ENCODE measurements at places on chromosomes 1 and 21.

- DNase-seq = no peak
Measured at GRCh38 chr1:225733254-225733653, 44.4 kb upstream of the SRP9 start.

GRCh38 chr1:54310439-54311328 is 95.5 kb downstream of the SSBP3 start:
- no peak for DNase-seq

DNA sequence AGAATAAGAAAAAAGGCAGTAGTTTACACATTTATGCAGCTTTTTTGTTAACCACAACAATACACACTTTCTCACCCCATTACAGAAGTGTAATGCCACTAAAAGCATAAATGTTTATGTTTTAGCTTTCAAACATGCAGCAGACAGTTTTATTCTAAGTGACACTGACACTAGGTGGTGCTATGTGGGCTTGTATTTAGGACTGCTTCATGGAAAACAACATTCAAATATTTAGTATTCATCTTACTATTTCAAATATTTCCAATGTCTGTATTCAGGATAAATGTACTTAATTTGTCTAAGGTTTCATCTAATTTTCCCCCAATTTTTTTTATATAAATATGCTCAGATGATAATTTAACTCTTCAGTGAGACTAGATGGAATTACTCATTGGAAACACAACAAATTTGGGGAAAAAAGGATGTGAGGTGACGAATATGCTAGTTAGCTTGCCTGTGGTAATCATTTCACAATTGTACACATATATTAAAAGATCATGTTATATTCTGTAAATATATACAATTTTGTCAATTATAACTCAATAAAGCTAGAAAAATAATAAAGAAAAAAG is 71.4 kb downstream of the USP1 start:
- no peak for DNase-seq

DNA sequence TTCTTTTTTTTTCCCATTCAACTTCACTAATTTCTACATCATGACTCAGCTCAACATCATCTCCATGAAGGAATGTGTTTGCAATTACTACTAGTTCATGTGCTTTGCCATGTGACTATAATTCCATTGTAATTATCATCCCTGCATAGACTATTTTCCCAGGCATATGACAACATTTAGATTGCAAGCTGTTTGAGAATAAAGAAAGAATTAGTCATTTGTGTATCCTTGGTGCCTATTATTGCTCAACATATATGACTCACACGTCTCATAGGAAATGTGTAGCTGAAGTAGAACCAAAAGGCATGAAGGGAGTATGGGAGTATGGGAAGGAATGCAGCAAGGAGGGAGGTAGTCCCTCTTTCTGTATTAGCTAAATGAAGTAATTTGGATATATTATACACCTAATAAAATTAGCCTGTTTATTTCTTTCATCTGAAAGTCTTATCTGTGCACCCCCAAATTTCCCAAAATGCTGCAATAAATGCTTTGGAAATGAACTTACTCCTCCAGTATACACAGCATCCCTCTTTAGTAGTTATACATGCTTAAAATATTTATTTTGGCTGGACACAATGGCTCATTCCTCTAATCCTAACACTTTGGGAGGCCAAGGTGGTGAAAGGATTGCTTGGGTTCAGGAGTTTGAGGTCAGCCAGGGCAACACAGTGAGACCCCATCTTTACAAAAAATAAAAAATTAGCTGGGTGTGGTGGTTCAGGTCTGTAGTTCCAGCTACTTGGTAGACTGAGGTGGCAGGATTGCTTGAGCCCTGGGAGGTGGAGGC is 316.9 kb upstream of the ADGRL4 start:
- DNase-seq = no peak

GRCh38 chr1:107181253-107181969 is 40.6 kb downstream of the NTNG1 start:
- no peak for DNase-seq

DNA sequence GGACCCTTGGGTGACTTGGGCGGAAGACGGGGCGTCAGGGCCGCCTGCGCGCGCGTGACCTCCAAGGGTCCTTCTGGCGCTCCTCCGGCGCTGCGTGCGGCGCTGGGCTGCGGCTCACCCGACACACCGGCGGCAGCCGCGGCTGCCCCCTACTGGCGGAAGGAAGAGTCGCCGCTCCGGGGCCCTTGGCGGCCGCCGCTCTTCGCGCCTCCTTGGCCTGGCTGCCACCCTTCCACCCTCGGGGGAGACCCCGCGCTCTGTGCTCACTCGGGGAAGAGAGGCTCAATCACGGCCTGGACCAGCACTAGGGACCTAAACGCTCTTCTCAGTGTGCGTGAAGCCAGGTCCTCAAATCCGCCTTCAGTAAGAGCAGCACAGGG is 89.7 kb downstream of the DMRTA2 start:
- DNase-seq = peak; percentile 79

- DNase-seq = peak; percentile 91
Measured at GRCh38 chr1:151372058-151372934, at the start of gene SELENBP1. TSS of gene SELENBP1 (minus strand) at chr1:151372705. CDS start at chr1:151372641, 64 bp downstream.

GRCh38 chr21:43317254-43317748 is 109.6 kb downstream of the SIK1 start:
- no peak for DNase-seq

GRCh38 chr1:160431006-160431405 is 30.6 kb downstream of the VANGL2 start:
- no peak for DNase-seq

DNA sequence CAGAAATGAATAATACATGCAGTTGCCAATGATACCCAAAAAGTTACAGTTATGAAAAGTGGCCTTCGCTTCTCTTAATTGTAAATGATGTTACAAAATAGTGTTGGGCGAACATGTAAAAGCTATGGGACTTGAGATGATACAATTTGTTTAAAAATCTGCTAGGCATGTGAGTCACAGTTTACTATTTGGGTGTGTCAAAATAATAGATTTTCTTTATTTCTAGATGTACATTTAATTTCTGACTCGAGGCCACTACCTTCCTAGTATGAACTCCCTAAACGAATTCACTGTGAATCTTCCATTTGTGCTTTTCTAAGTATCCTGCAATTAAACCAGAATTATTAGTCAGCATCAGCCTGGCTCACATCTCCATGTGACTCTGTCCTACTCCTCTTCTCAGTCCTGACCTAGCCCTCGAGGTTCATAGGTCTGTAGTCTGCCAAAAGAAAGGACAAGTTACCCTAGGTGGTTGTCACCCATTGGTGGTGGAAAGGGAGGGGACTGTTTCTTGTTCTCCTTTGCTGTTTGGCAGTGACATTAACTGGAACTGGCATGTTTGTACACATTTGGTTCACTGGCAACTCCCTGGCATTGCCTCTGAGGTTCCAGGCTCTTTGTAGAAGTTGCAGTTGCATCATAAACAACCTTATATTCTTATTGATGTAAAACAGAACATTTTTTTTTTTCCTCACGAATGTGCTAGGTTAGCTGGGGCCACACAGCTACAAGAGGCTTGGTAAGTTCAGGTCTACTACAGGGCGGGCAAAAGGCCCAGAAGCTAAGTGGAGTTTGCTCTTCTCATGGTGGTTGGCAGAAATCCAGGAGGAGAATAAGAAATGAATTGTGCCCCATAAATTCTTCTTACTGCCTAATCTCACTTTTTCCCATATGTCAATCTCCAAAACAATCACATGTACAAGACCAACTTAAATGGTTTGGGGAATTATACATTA is 746.5 kb upstream of the ADAMTS5 start:
- no peak for DNase-seq

DNA sequence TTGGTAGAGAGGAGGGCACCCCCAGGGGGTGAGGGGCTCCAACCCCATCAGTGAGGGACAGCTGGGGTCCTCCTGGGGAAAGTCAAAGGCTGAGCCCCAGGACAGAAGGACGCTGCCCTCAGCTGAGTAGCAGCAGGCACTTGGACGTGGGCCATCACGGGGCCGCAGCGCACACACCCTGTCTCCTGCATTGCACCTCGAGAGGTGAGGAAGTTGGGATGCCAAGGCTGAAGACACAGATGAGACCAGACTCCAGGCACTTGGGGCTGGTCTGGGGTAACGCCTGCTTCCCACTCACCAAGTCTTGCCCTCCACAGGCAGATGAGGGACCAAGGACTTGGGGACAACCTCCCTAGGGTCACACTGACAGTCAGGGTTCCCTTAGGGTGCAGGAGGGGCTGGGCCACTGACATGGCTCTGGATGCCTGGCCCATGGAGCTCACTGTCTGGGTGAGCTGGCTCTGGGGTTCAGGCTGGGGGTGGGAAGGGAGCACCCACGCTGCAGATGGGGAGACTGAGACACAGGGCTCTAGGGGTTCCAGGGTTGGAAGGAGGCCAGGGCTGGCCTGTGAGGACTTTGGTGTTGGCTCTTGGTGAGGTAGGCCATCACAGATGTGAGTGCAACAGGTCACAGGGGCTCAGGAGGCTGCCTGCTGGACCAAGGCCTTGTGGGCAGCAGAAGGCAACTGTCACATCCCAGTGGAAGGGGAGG is 16.6 kb upstream of the ZNF678 start:
- no peak for DNase-seq
